ENCODE measurements at places on chromosomes 6 and 20.

- DNase-seq = no peak
These were observed 37.0 kb downstream of the KLHL31 start for GRCh38 chr6:53628354-53629119.

- DNase-seq = peak; percentile 53
These were observed 174.4 kb upstream of the RIN2 start for GRCh38 chr20:19583532-19584175.

- no peak for DNase-seq
These were observed 145.5 kb upstream of the TOP1 start for GRCh38 chr20:40883097-40883496.

- no peak for DNase-seq
These were observed 401.7 kb downstream of the ESR1 start for GRCh38 chr6:152209211-152209610.

GRCh38 chr6:81625216-81625615, 127.3 kb downstream of the TENT5A start:
- DNase-seq = no peak

DNA sequence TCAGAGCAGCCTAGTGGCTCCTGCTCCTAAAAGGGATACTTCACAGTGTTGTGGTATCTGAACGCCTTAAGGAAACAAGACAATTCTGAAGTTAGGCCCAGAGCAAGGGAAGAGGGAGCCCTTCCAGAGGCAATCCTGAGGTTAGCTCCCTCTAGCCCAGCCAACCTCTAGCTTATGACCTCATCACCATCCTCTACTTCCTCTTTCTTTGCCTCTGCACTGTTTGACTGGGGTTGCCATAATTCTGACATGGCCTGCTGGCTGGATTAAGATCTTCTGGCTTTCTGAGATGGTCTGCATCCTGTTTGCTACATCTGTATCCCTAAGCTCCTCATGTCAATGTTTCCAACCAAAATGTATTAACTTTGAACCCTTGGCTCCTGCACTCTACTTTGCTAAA, 23.3 kb upstream of the BMP2 start:
- no peak for DNase-seq

DNA sequence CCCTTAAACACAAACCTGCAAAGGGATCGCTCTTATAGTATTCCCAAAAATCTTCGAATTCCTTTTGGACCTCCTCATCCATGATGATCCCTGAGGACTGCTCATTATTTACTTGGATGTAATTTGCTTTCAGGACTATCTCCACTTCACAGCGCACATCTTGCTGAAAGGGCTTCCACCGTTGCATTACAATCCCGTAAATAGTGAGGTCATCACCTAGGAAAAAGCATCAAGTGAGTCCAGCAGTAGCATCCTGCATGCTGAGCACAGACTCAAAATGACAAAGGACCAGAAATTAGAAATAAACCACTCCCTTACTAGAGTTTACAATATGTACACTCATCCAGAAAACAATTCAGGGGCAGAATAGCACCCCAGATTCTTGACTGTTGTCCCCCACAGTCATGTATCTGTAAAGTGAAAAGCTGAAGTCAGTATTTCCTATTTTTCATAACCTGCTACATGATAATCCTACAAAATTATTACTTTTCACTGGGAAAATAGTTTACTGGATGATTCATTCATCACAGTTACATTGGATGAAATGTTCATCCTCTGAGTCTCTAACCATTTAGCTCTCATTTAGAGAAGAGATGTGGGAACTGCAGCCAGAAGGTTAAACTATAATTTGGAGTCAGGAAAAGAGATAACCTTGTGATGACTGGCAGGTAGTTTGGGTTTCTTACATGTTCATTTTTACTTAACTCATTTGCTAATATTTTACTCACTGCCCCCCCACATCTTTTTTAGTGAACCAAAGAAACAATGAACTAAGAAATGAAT, 17.2 kb downstream of the MCM9 start:
- DNase-seq = no peak

- no peak for DNase-seq
These were observed 794.7 kb downstream of the DHX35 start for GRCh38 chr20:39756828-39757227.

GRCh38 chr6:12138381-12138780, 126.3 kb downstream of the HIVEP1 start:
- DNase-seq = no peak

DNA sequence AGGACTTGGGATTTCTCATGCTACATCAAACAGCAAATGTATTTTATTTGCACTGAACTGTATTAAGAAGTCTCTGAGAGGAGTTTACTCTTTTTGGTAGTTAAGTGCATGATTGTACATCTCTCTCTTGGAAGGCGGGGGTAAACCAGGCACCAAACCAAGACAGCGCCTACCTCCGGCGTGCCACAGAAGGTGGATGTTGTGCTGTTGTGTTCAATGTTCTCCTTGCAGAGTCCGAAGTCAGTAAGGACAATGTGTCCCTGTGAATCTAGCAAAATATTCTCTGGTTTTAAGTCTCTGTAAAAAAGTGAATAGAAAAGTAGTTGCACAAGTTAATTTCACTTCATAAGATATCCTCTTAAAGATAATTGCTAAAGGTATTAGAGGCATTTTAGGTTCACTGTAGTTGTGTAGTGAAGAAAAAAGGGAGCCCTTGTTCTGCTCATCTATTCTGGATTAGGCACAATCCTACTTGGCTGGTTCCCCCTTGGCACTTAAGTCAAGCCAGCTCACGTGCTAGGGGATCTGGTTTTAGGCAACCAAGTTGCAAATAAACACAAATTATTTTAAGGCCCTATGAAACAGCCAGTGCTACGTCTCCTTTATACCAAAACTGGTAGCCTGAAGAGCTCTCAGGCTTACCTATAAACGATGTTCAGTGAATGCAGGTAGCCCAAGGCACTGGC, 119.7 kb upstream of the SLC2A12 start:
- no peak for DNase-seq

GRCh38 chr6:113853252-113853651, 3.9 kb upstream of the MARCKS start:
- DNase-seq = no peak

DNA sequence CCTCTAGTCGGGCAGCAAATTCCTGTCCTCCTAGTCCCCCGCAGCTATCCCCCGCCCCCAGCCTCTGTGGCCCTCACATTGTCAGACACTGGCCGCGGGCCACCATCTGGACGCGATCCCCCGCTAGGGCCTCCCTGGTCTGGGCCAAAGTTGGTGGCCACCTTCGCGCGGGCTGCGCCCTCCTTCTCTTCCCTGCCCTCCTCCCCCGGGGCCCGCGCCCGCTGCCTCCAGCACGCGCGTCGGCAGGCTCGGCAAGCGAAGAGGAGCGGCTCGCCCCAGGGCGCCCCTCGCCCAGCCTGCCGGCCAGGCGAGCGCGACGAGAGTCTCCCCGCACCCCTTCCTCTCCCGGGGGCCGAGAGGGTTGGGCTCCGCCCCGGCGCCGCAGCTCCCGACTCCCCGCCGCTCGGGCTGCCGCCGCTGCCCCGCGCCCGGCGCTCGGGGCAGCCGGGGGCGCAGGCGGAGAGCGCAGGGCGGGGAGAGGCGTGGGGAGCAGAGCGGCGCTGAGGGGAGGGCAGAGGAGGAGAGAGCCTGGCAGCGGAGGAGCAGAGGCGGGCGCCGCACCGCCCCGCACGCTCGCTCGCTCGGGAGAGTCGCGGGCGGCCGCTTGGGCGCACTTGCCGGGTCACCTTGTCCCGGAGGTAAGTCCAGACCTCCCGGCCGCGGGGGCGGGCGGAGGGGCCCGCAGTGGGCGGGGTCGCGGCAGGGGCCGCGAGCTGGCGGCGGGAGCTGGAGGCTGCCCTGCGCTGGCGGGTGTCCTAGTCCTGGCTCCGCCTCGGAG, at the start of gene SYNDIG1:
SYNDIG1 (plus strand) TSS at position 514 of the 778 bp plus-strand sequence. CDS start 73,469 bp downstream, outside the sequence.
- DNase-seq = no peak

DNA sequence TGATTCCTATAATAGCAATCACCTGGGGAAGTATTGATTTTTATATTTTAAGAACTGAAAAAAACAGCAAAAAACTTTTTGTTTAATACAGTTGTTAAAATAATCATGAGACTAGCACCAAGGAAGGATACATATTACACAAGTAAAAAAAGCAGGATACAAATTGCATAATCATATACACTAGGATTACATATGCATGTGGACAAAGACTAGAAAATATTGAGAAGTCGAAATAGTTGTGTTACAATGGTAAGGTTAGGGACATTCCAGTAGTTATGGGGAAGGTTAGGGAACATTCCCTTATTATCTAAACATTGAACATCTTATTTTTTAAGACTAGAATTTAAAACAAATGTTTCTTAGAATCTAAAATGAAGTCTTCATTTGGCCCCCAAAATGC, 9.5 kb downstream of the NUS1 start:
- DNase-seq = no peak

DNA sequence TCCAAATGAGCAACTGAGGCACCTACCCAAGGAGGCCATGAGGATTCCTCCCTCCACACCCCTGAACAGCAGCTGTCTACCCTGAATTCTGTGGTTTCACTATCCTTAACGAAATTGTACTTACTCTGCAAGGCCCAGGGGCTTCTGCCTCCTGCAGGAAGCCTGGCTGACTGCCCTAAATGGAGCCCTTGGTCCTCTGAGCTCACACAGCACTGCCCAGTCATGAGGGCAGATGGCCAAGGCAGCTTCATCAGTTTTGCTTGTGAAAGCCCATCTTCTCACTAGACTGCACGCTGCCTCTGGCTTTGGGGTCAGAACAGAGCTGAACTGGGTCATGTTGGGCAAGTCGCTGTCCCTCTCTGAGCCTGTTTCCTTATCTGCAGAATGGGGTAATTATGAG, 26.4 kb upstream of the SIRPA start:
- no peak for DNase-seq

DNA sequence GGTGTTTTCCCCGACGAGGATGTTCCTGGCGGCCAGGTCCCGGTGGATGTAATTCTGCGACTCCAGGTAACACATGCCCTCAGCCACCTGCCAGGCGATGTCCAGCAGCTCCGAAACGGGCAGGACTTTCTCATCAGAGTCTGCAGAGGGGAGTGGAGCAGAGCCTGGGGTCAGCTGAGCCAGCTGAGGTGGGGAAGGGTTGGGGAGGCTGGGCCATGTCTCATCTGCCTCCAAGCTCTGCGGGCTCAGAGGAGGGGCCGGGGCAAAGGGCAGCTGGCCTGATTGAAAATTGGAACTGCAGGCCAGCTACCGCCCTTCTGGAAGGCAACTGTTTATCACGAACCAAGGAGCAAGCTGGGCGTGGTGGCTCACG, 6.4 kb downstream of the PTK6 start:
- no peak for DNase-seq

- DNase-seq = no peak
These were observed 833.2 kb downstream of the MAFB start for GRCh38 chr20:39855799-39856198.

- no peak for DNase-seq
These were observed 15.9 kb downstream of the PNPLA1 start for GRCh38 chr6:36285797-36286196.

DNA sequence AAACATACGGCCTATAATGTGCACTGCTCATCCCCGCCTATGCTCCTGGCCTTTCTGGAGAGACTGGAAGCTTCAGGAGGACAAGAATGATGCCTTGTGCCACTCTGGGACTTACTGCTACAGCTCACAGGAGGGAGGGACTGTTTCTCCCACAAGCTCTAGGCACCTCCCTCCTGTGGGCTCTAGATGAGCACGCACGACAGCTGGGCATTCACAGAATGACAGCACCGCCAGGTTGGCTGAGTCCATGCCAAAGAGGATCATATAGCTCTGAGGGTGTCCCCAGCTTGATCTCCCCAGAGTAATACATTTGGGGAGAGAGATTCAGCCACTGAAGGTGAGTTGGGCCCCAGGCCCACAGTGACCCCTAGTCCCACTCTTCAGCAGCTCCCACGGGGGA, 10.1 kb upstream of the PGC start:
- no peak for DNase-seq

DNA sequence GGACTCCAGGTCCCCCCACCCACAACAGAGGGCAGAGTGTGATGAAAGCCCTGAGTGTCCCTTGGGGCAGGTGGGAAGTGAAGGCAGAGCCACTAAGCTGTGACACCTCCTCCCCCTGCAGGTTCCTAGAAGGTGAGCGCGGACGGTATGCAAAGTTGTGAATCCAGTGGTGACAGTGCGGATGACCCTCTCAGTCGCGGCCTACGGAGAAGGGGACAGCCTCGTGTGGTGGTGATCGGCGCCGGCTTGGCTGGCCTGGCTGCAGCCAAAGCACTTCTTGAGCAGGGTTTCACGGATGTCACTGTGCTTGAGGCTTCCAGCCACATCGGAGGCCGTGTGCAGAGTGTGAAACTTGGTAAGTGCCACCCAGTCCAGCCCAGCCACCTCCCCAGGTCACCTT, 159.6 kb upstream of the RNF24 start:
- no peak for DNase-seq

GRCh38 chr6:91864911-91865310, 1278.0 kb upstream of the MAP3K7 start:
- no peak for DNase-seq

DNA sequence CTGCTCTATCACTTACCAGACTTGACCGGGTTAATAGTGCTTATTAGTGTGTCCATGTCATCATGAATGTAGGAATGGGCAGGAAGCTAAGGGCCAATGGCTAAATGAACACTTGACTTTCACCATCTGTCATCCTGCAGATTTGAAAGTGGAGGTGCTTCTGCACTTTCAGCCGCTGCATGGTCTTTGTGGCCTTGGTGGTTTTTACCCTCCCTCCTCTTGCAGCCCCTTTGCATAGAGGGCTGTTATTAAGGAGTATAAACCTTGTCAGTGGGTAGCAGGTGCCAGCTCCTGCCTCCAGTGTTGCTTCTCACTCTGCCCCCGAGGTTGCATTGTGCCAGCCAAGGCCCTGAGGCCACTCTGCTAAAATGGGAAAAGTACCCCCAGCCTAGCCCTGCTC, 122.2 kb upstream of the TNFAIP3 start:
- no peak for DNase-seq

GRCh38 chr20:20489054-20489453, 121.2 kb downstream of the INSM1 start:
- DNase-seq = no peak

- DNase-seq = no peak
These were observed 5.6 kb upstream of the TREML4 start for GRCh38 chr6:41222513-41222912.

DNA sequence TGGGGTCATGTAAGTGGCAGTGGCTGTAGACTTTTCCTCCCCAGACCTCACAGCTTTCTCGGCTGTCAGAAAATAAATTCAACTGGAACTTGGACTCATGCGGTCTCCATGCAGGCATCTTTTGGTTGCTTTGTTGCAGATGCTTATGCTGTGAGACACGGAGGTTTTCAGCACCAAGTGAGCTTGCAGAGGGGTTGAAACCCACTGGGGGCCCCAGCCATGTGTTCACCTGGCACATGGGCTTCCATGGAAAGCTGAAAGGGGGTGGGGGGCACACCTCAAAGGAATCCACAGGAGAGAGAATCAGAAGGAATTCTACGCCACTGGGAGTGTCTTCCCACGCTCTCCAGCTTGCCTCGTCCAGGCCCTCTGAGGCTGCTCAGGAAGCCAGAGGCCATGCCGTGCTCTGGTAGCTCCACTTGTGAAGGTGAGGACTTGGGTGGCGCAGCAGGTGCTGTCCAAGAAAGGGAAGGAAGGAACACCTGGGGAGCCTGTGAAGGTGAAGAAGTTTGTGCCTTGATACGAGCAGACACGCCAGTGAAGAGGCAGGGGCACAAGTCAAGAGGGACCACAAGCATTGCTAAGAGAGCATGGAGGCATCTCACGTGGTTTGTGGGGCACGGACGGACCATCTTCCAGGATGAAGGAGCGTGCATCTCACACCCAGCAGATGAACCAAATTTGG, 134.3 kb upstream of the PMEPA1 start:
- no peak for DNase-seq

GRCh38 chr6:130027948-130028347, 9.6 kb downstream of the L3MBTL3 start:
- DNase-seq = no peak

GRCh38 chr20:61706259-61706961, 359.3 kb downstream of the TAF4 start:
- DNase-seq = no peak

- no peak for DNase-seq
These were observed 256.6 kb downstream of the GMDS start for GRCh38 chr6:1988843-1989242.
